Amygdala (tissue), 56 donors: ENCODE measurements at places on chromosomes 2 and 18.

GRCh38 chr2:231463698-231464575 lies at the start of gene NCL:
Gene NCL (minus strand): TSS chr2:231464484. CDS start chr2:231464353, 131 bp downstream.
- DNase-seq = peak; percentile 60

- DNase-seq = no peak
These were observed 10.3 kb downstream of the KHK start for GRCh38 chr2:27096748-27097297.

DNA sequence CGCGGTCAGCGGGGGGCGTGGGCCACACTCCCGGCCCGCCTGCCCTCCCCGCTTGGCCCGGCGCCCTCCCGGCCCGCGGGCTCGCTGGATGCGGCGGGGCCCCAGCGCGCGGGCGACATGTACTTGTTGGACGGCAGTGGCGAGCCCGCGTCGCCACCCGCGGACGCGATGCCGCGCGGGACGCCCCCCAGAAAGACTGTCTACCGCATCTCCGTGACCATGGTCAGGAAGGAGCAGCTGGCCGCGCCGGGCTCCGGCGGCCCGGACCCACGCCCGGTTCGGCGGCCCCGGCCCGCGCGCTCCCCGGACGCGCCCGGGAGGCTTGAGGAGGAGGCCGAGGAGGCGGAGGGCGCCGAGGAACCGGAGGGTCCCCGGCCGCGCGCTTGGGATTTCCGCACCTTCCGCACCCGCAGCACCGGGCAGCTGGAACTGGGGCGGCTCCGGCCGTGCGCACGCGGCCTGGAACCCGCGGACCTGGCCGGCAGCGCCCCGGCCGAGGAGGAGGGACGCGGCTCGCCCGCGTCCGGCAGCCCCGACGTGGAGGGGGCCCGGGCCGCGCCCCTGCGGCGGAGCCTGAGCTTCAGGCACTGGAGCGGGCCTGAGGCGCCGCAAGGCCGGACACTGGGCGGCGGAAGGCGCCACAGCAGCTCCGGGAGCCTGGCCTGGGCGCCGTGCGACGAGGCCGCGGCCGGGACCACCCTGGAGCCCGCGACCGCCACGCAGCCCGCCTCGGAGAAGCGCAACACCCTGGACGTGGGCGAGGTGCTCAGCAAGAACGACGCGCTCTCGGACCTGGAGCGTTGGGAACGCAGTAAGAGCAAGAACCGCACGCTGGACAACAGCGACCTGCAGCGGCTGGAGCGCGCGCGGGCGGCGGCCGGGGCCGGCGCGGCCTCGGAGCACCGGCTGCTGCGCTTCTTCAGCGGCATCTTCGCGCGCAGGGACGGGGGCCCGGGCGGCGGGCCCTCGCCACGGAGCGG lies 176.4 kb downstream of the AGAP1 start:
- peak; percentile 63 for DNase-seq

- no peak for DNase-seq
These were observed 55.5 kb downstream of the MTHFD2 start for GRCh38 chr2:74253971-74254310.

- DNase-seq = no peak
These were observed 65.9 kb downstream of the C1D start for GRCh38 chr2:67996772-67997527.

- no peak for DNase-seq
These were observed 18.5 kb upstream of the YWHAQ start for GRCh38 chr2:9649261-9649660.

GRCh38 chr2:218259099-218259961 lies 1.5 kb upstream of the GPBAR1 start:
- no peak for DNase-seq

DNA sequence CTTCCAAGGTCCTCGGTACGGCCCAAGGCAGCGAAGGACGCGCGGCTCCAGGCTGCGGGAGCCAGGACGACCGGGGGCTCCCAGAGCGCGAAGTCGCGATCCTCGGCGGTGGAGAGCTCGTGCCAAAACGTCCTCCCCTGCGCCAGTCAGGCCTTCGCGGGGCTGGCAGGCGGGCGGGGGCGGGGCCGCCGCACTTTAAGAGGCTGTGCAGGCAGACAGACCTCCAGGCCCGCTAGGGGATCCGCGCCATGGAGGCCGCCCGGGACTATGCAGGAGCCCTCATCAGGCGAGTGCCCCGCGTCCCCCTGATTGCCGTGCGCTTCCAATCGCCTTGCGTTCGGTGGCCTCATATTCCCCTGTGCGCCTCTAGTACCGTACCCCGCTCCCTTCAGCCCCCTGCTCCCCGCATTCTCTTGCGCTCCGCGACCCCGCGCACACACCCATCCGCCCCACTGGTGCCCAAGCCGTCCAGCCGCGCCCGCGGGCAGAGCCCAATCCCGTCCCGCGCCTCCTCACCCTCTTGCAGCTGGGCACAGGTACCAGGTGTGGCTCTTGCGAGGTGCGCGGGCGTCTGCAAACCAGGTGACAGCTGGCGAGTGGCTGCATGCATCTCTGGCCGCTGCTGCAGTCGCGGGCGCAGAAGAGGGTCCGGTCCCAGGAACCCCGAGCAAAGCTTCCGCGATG lies at the start of gene CIDEA:
Gene CIDEA, plus strand, starts transcription at position 226 of the 684 bp plus-strand sequence. Its CDS starts 23 bp downstream, at position 249.
- DNase-seq = no peak

DNA sequence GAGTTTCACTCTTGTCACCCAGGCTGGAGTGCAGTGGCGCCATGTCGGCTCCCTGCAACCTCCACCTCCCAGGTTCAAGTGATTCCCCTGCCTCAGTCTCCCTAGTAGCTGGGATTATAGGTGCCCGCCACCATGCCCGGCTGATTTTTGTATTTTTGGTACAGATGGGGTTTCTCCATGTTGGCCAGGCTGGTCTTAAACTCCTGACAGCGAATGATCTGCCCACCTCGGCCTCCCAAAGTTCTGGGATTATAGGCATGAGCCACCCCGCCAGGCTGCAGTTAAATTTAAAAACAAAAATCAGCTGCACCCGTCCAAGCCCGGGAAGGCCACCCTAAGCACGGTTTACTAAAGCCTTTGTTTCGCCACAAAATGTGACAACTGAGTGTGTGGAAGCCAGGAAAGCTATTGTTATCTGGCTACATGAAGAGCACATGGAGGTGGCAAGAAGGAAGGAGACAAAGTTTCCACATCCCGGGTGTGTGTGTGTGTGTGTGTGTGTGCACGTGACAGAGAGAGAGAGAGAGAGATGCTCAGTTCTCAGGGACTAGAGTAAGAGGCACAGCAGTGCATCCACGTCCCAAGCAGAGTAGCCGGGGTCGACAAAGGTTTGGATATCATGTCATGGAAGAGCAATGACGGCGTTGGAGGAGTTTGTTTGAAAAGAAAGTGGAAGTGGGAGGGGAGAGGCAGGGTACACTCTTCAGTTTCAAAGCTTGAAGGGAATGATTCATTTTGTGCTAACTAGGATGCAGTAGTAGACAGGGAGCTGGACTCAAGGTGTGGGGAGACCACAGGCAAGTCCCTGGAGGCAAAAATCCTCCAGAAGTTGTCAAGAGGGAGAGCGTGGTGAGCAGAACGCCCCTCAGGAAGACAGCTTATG lies 20.1 kb downstream of the INPP5D start:
- no peak for DNase-seq

- DNase-seq = no peak
These were observed 1.3 kb downstream of the IFIH1 start for GRCh38 chr2:162317058-162317742.

GRCh38 chr2:69617744-69618143 lies 25.8 kb downstream of the AAK1 start:
- DNase-seq = no peak

DNA sequence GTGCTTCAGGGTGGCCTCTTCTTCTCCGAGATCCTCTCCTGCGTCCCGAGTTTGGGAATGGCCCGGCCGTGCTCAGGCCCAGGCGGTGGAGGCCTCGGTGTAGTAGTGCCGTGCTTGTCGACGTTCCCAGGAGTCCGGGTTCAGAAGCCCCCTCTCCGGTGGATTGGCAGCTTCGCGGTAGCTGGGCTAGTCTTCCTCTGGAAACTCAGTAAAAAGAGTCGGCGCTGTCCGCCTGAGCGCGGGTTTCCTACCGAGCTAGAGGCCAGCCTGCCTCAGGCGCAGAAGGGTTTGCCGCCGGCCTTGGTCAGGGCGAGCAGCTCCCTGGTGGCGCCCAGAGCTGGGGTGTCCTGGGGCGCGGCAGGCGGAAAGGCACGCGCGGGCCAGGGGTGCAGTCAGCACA lies 3.2 kb downstream of the RALBP1 start:
- no peak for DNase-seq

GRCh38 chr2:237695201-237695780 lies 67.9 kb downstream of the LRRFIP1 start:
- DNase-seq = no peak

- DNase-seq = no peak
These were observed 1068.0 kb upstream of the ZEB2 start for GRCh38 chr2:145587922-145588321.

DNA sequence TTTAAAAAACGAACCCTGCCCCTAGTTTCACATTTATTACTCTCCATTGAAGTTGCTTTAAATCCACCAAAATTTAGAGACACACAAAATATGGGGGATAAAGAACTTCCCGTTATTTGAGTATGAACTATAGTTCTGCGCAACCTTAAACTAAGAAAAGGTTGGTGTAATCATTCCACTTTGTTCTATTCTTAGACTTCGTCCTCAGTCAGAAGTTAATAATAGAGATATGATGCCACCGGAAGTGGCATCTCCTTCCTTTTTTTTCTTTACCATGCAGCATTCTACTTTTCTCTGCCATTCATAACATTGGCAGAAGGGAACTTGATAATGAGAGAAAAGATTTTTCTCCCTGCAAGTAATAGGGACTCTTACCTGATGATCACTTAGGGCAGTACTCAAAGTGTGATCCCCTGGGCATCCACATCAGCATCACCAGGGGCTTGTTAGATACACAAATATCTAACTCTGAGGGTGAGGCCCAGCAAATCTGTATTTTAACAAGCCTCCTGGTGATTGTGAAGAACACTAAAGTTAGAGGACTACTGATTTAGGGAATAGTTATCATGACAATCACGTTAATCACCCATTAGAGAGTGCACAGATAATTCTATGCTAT lies 147.7 kb upstream of the DTNA start:
- no peak for DNase-seq

DNA sequence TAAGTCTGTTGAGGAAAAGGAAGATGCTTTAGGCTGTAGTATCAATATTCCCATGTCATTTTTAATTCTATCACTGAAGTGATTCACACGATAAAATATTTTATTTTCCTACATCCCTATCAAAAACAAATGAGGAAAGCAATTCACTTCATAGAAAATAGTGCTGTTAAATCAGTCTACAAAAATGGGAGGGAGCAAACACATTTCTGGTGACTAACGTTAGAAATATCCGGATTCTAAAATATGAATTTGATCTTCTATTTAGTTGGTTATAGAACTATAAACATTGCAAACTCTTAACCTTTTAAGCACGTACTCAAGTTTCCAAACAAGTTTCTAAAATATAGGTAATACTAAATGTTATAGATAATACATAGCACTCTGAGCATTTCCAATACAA lies 20.8 kb downstream of the ATF2 start:
- no peak for DNase-seq

- DNase-seq = no peak
These were observed 158.5 kb upstream of the LMAN1 start for GRCh38 chr18:59517446-59518165.

DNA sequence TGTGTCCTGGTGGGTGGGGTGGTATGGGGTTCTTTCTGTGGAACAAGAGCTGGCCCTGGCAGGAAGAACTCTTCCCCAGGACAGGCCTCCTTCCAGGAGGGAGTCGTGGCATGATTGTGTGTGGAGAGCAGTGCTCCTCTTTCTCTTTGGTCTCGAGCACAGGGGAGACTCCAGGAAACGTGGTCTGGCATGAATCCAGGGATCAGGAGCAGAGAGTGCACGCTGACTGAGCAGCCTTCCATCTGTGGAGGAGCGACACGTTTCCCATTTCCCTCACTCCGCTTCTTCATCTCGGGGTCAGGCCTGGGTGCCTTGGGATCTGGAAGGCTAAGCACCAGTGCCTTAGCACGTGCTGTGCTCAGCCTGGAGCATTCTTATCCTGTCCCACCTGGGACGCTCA lies 132.0 kb upstream of the HDAC4 start:
- DNase-seq = no peak

DNA sequence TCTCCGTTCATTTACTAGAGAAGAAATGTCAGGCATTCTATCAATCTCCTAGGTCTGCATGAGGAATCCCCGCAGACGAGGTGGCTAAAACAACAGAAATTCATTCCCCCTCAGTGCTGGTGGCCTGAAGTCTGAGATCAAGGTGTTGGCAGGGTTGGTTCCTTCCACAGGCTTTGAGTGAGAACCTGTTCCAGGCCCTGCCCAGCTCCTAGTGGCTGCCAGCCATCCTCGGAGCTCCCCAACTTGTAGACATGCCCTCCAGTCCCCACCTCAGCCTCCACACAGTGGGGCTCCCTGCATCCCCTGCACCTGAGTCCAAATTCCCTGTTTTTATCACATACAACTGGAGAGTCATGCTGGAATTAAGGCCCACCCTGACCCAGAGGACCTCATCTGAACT lies 145.3 kb upstream of the ALKAL2 start:
- DNase-seq = no peak

GRCh38 chr2:219287580-219288265 lies 8.6 kb downstream of the DNAJB2 start:
- DNase-seq = no peak

- no peak for DNase-seq
These were observed 6.8 kb upstream of the ARHGAP28 start for GRCh38 chr18:6722690-6723089.

DNA sequence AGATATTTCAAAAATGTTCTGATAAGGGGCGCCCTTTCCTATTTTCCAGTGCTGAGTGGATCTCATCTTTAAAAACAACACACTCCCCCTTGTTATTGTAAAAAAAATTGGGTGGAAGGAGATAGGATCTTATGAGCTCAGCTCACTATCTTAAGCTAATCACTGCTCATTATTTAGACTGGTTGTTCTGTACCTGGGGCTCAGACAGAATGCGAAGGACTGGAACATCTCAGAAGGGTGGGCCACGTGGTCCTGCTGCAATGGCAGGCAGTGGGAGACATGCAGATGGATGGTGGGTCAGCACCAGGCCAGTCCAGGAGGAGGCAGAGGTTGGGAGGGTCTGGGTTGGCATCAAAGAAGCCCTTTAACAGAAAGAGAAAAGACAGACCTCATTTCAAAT lies 48.3 kb upstream of the GPR155 start:
- no peak for DNase-seq

- no peak for DNase-seq
These were observed 564.3 kb downstream of the CMPK2 start for GRCh38 chr2:6301426-6301825.

- no peak for DNase-seq
These were observed 212.7 kb upstream of the SLC14A2 start for GRCh38 chr18:45402485-45403056.

DNA sequence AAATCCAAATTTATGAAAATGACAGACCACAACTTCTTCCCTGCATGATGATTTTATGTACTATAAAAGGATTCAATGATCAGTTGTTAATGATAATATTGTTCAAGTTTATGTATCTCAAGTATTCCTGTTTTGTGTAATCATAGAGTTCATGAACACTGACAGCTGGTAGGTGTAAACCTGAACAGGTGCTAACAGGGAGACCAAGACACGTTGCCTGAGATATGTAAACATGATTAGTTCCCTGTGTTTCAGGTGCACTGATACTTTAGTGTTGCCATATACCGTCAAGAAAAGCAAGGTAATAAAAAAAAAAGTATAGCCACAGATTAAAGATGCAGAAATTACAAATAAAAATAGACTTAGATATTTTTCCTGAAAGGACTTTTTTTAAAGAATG lies 131.8 kb downstream of the BAZ2B start:
- DNase-seq = no peak
